Skin of body (tissue), 3 donors: ENCODE measurements at places on chromosomes 3 and 15. TPM values are rescaled to one million over a fixed set of nuclear protein-coding genes. Genes with fewer than 3 reads are reported as not detected.

Gene ROPN1
- total RNA-seq, result 0.69 TPM

Gene NEIL1
- total RNA-seq, result 14.7 TPM

GRCh38 chr3:31077021-31077601, 182.7 kb upstream of the GADL1 start:
- no peak for DNase-seq

DNA sequence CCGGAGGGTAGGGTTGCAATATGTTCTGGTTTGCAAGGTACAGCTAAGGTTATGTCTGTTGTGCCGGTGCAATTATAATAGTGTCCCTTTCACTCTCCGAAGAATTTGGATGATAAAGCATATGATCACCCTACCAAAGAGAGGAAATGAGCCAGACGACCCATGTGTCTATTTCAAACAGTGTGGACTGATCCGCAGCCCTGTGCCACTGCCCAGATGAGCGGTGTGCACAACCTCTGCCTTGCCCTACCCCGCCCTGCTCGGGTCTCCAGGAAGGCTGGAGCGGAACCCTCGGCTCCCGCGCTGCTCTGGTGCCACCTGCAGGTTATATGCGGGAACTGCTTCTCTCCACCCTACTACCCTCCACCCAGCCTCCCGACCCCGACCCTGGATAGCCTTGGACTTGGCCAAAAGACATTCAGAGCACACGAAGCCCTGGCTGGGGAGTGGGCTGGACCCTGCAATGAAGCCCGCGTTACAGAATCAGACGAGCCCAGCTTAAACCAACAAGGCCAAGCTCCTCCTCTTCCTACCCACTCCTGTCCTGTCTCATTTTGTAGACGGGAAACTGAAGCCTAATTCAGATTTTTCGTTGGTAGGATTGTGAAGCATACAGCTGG, 68.4 kb upstream of the CHRNB4 start:
- DNase-seq, result peak; percentile 16

DNA sequence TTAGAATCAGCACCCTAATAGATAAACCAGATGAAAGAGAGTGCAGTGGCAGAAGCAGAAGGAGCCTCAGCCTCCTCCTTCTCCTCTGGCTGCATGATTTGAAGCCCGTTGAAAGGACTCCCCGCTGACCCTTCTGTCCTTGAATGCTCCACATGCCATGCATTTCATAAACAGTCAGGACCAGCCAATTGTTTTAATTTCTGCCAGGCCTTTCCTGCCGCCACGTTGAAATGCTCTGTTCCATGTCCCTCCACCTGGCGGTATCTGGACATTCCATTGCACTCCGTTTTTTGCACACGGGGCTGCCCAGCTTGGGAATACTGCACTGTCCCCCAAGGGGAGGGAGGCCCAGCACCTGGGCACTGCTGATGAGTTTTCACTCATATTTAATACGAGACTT, 35.2 kb upstream of the GLCE start:
- no peak for DNase-seq

- DNase-seq, result no peak
Observed at GRCh38 chr3:13518516-13518953, 30.4 kb upstream of the FBLN2 start.

Gene P2RY13
- total RNA-seq, result 3.0 TPM

- peak; percentile 47 for DNase-seq
Observed at GRCh38 chr3:197309528-197310361, 11.3 kb upstream of the DLG1 start.

DNA sequence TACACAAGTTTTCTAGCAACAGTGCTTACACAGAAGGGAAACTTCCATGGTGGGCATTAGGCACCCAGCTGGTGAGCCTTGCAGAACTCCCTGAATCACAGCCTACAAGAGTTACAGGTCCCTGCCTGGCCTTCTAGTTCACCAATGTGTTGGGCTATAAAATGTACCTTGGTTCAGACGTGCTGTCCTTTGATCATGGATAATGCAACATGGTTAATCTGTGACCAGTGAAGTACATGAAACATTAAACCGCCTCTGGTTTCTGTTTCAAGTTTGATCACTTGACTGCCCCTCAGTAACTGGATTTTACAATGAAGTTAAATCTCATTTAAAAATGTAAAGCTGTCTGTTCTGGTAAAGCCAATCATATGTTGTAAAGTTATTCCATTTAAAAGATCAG, 51.8 kb downstream of the FMN1 start:
- no peak for DNase-seq

GRCh38 chr15:49135342-49135857, 20.0 kb downstream of the COPS2 start:
- no peak for DNase-seq

GRCh38 chr3:194111336-194111735, 24.6 kb upstream of the HES1 start:
- DNase-seq, result no peak

- DNase-seq, result no peak
Observed at GRCh38 chr3:114214542-114215341, 22.6 kb downstream of the ZNF80 start.

Gene VPS8
- 116 TPM for total RNA-seq

Gene KLHL40
- total RNA-seq, result 13.4 TPM

Gene LINGO1
- 4.6 TPM for total RNA-seq

DNA sequence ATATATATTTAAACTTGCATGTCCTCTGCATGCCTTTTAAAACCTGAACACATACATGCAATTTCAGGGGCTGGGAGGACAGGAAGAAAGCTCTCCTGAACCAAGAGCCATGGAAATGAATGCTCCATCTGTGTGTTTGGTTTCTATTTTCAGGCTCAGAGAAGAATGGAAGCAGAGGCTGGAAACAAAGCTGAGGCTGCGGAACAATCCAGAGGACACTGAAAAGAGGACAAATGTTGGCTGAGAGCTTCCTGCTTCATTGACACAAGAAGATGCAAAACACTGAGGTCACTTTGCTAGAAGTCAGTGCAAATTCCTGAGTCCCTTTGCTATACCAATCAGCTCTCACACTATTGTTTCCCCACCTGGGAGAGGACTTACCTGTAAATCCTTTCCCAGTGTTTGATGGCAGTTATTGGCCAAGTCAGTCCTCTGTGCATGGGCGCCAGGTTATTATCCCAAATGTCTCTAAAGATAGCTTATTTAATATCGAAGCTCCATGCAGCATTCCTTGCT, 12.7 kb downstream of the FAM240A start:
- DNase-seq, result no peak

Gene SYNPR
- 0.20 TPM for total RNA-seq

DNA sequence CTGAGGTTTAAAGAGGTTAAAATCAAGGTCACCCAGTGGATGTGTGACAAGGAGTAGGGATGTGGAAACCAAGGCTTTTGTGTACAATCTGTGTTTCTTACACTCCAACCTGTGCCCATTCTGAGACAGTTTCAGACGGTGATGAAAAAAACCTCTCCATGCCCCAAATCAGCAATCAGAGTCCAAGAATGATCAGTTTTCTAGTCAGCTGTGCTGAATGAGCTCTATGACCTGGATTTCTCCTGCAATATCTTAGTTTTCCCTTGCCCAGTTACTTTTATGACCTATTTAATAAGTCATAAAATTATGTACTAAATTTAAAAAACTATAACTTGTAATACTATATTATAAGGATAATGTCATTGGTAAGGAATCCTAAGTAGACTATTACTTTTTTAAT, 37.5 kb upstream of the CBLB start:
- no peak for DNase-seq

GRCh38 chr15:35173444-35174118, 88.5 kb upstream of the NANOGP8 start:
- no peak for DNase-seq

Gene SERINC4
- total RNA-seq, result 0.10 TPM

GRCh38 chr3:127987309-127987995, 64.8 kb upstream of the SEC61A1 start:
- no peak for DNase-seq

DNA sequence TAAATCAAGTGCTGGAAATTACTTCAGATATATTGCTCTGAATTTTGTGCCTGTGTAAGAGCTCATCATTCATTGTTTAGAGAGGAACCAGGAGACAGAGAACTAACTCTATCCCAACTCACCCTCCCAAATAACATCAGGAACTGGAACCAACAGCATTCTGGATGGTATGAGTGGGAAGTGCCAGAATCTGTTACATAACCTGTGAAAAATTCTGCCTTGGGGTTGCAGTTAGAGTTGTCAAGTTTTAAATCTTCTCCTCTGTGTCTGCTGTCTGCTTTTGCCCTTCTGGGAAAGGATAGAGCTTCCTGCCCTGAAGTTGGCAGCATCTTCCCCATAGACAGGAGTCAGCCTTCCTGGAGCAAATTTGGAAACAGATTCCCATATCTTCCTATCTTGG, 41.2 kb downstream of the TIMP4 start:
- no peak for DNase-seq

GRCh38 chr3:30779686-30780287, 114.7 kb downstream of the GADL1 start:
- no peak for DNase-seq

- no peak for DNase-seq
Observed at GRCh38 chr3:181933052-181933618, 221.4 kb downstream of the SOX2 start.

DNA sequence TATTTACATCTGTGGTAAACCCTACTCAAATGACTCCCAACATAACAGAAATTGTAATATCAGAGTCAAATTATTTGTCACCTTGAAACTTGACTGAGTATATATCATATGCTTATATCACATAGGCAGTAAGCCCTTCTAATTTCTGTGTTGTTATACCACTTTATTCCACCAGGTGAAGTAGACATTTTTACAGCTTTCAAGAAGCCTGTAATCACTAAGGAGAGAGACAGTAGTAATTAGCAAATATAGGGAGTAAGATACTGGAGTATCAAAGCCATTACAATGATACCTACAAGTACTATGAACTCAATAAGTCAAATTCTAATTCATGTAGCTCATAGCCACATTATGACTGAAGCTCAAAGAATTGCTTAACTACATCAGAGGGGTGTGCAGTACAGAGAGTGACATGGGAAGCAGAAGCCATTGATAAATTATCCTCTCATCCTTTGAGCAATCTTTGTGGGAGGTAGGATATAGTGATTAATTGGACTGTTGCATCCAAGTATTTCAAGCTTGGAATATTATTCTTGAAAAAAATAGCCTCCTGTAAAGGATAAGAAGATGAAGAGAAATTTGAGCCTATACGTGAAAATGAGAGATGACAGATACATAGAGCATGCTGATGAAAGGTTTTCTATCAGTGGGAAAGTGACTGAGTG, 1005.9 kb downstream of the ZPLD1 start:
- no peak for DNase-seq

- DNase-seq, result no peak
Observed at GRCh38 chr3:10992943-10993728, 588 bp downstream of the SLC6A1 start.

Gene EPHB1
- total RNA-seq, result 5.0 TPM

Gene CCDC32
- 15.0 TPM for total RNA-seq
